ENCODE measurements at places on chromosomes 5 and 9.

DNA sequence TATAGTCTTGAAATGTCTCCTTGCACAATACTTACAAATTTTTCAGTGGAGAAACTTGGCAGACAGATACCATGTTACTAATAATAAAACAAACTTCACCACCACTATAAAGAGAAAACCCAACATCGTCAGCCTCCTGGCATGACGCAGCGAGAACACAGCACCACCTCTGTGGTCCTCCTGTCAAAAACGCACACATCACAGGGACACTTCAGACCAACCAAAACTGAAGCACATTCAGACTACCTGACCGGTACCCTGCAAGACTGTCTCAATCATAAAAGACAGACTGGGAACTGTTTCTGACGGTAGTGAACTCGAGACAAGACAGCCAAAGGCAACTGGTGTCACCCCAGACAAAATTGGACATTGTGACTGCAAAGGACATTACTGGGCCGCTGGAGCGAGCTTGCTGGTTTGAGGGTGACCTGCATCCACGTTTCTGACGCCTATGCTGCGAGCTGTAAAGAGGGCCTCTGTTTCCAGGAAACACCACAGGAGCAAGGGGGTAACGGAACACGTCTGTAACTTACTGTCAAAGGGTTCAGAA, 34.4 kb downstream of the NSUN2 start:
- no peak for DNase-seq

- no peak for DNase-seq
Measured at GRCh38 chr5:28737682-28738081, 1699.3 kb upstream of the CDH9 start.

DNA sequence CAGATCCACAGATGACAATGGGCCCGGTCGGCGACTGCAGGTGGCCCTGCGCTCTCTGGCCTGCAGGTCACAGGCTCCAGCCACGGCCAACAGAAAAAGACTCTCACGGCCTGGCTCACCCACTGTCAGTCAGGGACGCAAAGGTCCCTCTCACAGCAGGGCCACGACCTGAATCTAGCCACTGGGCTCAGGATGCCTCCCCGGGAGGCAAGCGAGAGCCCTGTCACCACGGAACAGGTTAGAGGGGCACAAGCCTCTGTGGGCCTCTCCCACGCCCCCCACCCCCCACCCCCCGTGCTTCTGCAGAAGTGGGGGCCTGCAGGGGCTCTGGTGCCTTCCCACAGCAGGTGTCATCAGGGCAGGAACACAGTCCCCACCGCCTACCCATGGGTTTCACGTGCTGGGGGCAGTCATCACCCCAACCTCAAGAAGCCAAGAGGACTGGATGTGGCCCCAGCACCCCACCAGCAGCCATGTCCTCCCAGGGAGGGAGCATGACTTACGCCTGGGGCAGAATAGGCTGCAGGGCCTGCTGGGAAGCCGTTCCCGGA, 17.3 kb upstream of the EGFL7 start:
- no peak for DNase-seq

GRCh38 chr5:172562443-172562842, 78.6 kb upstream of the NEURL1B start:
- no peak for DNase-seq
